Mucosa of descending colon (tissue), 3 donors: ENCODE measurements at places on chromosomes 11 and 22.
A peak's percentile ranks its signal among the peaks of the same experiment; 100 is the strongest.

GRCh38 chr11:92050305-92050704 lies 174.3 kb upstream of the FAT3 start:
- no peak for DNase-seq

GRCh38 chr11:126701520-126701897 lies 299.1 kb downstream of the KIRREL3 start:
- DNase-seq, result no peak

- peak; percentile 83 for DNase-seq
Measured at GRCh38 chr22:31346255-31346732, at the start of gene PATZ1. TSS of gene PATZ1 (minus strand) at chr22:31346346. CDS start at chr22:31345602, 744 bp downstream.

GRCh38 chr22:44427611-44428470 lies 70.2 kb downstream of the RTL6 start:
- DNase-seq, result no peak

- DNase-seq, result no peak
Measured at GRCh38 chr11:19713196-19714021, 772 bp downstream of the NAV2 start.

DNA sequence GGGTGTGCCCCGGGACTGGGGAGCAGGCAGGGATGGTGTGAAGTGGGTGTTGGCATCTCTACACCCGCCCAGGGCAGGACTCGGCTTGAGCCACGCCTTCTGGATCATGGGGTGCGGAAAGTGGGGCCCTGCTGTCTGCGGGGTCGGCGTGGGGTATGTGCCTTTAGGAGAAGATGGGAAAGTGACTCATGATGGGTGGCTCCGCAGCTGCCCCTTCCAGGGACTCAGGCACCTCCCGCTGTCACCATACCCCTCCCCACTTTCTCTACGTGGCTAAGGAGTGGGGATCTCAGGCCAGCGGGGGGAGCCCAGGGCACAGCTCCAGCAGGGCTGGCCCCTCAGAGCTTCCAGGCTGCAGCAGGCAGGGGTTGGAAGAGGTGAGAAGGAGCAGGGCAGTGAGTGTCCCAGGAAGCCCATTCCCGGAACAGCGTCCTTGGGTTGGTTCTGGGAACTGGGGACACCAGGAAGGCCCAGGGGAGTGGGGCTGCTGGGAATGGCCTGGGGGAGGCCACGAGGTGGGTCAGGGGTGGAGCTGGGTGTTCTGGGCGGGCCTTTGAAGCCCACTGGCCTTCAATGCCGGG lies 102.9 kb upstream of the FGF3 start:
- DNase-seq, result no peak

DNA sequence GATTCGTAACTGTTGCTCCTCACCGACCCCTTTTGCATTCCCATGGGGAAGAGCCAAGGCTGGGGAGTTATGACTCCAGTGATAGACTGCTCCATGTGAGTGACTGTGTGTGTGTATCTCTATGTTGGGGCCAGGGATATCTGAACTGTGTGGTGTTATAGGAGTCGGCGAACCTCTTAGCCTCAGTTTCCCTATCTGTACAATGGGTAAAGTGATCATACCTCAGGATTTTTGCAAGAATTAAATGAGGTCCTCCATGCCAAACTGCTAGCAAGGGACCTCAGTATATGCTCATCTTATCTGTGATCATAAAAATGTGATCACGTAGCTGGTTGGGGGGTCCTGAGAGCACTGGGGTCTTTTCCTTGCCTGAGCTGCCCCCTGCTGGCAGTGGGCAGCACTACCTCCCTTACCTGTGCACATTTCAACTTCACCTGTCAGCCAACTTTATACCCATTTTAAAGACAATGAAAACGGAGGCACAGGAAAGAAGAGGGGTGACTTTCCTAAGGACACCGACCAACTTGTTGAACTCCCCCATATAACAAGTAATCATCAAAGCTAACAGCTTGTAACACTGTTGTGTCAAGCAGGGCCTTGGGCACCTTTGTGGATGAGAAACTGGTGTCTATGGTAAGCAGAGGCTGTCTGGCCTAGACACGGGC lies 1.4 kb upstream of the DPP3 start:
- DNase-seq, result peak; percentile 57

GRCh38 chr11:31069447-31070205 lies 299.9 kb downstream of the DCDC1 start:
- DNase-seq, result no peak

GRCh38 chr11:83437939-83438338 lies 151.8 kb upstream of the CCDC90B start:
- DNase-seq, result no peak

- DNase-seq, result no peak
Measured at GRCh38 chr11:74717221-74717969, 13.8 kb downstream of the CHRDL2 start.

DNA sequence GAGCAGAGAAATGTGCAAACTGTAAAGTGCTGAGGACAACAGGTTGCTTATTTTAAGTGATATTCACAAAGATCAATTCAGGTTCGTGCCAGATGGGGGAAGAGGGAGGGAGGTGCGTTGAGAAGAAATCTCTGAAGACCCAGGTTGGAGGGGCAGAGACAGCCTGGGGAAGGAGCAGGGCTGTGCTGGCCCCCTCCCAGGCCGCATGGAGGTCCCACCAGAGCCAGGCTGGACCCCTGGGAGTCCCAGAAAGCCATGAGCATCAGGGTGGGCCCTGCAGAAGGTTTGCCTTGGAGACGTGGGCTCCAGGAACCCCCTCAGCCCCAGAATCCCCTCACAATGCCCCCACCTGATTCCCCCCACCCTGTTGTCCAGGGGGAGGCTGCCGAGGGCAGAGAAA lies 47.4 kb downstream of the IGLL1 start:
- peak; percentile 21 for DNase-seq

DNA sequence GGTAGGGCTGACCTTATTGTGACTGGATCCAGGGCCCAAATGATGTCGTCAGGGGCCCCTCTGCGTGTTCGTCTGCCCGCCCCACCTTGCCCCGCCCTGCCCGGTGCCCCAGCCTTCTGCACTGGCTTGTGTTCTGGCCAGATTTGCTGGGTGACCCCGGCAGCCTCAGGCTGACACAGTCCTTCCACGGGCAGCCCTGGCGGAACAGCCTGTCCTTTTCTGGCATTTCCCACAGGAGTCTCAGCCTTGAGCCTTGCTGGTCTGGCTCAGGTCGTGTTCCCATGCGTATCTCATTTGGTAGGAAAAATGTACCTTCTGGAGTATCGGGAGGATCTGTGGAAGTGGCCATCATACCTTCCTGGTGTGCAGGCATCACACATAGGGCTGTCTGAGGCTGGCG lies 31.0 kb downstream of the IGHMBP2 start:
- DNase-seq, result no peak

DNA sequence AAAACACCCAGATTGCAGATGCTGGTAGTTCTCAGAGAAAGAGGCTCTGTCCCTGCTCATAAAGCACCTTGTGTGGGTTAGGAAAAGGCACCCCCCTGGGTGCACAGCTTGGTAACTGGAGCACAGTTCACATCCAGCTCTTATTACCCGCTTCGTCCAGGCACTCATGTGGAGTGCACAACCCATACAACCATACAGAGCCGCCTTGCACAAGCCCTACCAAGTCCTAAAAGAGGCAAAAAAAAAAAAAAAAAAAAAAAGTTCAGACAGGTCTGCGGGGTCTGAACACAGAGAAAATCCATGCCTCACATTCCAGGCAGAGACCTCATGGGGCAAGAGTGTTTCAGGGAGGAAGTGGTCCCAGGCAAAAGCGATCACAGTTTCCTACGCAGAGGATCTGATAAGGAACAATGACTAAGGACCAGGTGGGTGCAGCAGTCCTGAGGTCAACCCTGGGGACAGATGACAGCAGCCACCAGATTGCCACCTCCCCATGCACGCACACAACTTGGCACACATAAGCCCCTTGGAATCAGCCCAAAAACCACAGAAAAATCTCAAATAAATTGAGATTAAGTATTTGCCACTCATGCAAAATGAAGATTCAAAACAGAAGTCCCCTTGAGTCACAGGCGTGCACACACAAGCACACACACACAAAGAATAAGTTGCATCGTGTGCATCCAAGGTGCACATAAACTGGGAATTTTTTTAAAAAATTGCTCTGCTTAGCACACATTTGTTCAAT lies 12.3 kb downstream of the MB start:
- no peak for DNase-seq

DNA sequence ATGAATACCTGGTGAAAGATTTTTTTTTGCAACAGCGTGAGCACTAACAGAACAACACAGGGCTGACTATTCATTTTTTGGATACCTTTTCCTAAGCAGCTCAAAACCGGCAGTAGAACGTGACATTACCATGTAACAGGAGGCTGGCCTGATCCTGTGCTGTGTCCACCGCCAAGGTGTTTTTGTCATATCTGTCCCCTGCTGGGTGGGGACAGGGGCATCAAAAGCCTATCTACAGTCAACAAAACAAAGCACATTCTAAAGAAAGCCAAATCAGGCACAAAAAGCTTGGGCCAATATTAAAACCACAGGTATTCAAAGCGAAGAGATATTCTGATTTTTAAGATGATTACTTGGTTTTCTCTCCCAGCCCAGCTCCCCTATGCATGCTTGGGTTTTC lies 151.2 kb downstream of the LRRC4C start:
- no peak for DNase-seq
